ENCODE measurements at places on chromosomes 12 and 14. TPM values are rescaled to one million over a fixed set of nuclear protein-coding genes. Genes with fewer than 3 reads are reported as not detected.

KLRC2 gene
- total RNA-seq = 0.37 TPM

HOXC9 gene
- total RNA-seq = 1.8 TPM

SLCO1B1 gene
- total RNA-seq = not detected

MGP gene
- 487 TPM for total RNA-seq

- no peak for DNase-seq
Observed at GRCh38 chr12:39393179-39393578, 49.7 kb downstream of the KIF21A start.

GRCh38 chr14:58297412-58297761 lies 968 bp upstream of the ARID4A start:
- no peak for DNase-seq

DNA sequence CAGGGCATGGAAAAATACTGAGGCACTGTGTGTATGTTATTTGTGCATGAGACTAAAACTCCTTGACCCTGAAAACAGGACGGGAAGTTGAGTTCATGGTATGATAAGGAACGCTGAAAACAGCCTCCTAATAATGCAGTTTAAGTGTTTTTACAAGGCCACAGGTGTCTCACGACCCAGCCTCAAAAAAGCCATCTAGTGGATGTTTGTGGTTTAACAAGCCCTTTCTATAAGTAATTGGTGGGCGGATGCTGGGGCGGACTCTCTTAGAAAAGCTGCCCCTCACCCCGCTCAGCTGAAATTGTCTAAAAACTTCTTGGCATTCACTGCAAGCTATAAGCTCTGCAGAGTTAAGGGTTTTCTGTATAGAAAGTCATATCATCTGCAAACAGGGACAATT lies 184.5 kb downstream of the NUBPL start:
- DNase-seq = no peak

- DNase-seq = peak; percentile 29
Observed at GRCh38 chr12:113030875-113031525, 25.5 kb upstream of the DTX1 start.

DNA sequence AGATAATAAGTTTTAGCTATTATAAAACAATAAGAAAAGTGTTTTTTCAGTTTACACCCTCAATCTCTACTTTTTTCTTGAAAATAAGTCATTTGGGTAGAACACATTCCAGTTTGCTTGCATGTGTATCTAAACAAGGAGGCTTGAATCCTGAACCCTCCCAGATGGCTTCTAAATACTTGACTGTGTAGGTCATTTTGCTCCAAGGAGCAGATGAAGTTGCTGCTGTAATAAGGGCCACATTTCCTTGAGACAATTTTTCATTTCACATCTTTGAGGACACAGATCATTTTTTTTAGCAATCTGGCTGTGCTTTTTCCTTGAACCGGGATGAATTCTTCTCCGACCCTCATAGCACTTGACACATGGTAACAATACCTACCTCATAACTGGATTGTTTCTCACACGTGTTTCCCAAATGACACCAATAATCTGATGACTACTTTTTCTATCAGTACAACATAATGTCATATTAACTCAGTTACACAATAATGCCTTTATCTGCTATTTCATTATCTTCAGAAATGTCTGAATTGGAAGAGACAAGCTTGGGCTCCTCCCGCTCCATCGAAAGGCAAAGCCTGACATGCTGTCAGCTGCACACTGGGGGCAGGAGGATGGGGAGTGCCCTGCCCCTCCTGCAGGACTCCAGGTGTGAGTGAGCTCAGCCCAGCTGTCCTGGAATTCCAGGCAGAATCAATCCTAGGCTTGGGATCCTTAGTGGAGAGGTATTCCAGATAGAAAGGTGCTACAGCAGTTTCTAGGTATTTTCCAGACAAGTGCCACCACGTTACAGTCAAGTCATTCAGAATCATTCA lies 30.9 kb downstream of the GPHB5 start:
- DNase-seq = no peak

- DNase-seq = no peak
Observed at GRCh38 chr12:131103669-131104462, 150.2 kb downstream of the ADGRD1 start.
